ENCODE measurements at places on chromosomes 1 and 21.

DNA sequence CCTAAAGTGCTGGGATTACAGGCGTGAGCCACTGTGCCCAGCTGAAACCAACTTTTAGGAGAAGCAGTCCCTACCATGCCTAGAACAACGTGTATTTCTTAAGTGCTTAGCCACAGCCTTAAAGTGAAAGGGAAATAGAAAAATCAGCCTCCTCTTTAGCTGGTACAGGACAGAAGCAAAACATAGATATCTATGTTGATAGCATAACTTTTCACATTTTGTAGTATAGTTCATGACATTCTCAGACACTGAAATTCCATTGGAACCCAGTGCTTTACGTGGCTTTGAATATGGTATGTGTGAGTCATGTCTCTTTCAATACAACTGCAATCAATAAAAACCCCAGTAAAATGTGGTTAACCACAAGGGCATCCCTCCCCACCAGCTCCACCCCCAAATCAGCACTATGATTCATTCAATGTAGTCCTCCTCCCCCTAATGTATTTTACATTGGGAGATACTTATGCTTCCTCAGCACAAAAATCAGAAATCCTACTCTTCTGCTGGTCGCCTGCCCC is 32.1 kb downstream of the TGFB2 start:
- peak; percentile 89 for DNase-seq

DNA sequence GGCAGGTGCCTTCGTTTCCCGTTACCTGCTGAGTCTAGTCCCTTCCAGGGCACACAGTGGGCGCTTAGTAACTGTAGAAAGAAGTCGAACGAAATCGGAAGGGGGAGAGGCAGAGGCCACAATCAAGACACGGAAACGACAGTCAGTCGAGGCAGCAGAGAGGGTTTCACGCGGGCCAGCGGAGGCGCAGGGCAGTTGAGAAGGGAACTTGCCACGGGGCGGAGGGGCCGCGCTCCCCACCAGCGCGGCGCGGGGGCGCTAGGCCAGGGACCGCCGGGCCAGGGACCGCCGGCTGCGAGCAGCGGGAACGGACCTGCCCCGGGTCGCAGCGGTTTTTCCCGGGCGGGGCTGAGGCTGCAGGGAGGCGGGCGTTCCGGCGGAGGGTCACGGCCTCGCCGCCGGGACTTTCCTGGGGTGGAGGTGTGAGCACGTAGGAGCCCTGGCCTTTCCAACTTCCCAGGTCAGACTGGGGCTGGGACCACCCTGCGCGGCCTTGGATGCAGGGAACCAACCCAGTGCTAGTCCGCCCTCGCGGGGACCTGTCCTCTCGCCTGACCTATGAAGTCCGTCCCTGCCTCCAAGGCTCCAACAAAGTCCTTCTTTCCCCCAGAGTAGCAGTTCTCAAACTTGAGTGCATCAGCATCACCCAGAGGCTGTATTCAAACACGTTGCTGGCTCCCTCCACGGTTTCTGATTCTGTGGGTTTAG is 150.1 kb upstream of the FGGY start:
- DNase-seq: no peak

GRCh38 chr1:1290238-1290731 is 10.0 kb downstream of the SCNN1D start:
- no peak for DNase-seq

- DNase-seq: no peak
These were observed 20.9 kb downstream of the ZBTB40 start for GRCh38 chr1:22472596-22472995.

- no peak for DNase-seq
These were observed 47.0 kb upstream of the DIP2A start for GRCh38 chr21:46411691-46412090.

- DNase-seq: no peak
These were observed 7.8 kb downstream of the ADAMTS4 start for GRCh38 chr1:161190962-161191521.

DNA sequence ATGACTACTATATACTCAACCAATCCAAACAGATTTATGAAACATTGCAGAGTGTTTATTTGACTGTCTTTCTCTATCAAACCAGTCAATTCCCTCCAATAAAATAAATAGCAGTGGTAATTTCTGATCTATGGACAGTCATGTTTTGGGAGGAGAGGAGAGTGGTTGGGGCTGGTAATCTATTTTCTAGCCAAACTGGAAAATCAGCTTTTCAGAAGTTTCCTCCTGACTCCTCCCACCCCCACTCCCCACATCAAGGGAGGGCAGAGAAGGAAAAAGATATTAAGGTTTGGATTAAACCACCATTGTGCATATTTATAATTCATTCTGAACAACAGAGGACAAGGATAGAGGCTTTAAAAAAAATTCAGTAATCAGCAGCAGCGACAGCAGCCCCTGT is 69.4 kb upstream of the SOX13 start:
- DNase-seq: no peak

- DNase-seq: peak; percentile 31
These were observed at the start of gene DCDC2B for GRCh38 chr1:32208891-32209328. TSS of gene DCDC2B (plus strand) at chr1:32209089. CDS start at chr1:32209094, 5 bp downstream.

DNA sequence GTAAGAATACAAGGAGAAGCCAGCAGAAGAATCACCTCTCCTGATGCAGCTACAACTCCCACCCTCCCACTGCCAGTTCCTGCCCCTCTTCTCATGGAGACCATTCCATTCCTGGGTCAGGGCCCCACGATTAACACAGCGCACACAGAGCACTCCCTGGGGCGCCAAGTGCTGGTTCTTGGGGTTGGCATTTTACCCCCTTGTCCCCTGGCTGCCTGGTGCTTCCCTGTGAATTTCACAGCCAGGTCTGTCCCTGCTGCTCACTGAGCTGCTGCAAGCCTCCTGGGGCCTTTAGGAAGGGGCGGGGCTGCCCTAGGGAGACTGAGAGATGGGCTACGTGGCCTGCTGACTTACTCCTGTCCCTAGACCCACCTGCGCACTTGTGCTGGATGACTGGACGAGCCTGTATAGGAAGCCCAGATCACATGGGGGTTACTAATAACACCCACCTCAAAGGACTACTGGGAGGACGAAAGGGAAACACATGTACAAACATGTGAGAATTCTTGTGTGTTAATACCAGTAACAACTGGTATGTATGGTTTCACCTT is 4.8 kb downstream of the ZNF672 start:
- no peak for DNase-seq

GRCh38 chr1:190172651-190173430 is 304.8 kb downstream of the BRINP3 start:
- DNase-seq: no peak

DNA sequence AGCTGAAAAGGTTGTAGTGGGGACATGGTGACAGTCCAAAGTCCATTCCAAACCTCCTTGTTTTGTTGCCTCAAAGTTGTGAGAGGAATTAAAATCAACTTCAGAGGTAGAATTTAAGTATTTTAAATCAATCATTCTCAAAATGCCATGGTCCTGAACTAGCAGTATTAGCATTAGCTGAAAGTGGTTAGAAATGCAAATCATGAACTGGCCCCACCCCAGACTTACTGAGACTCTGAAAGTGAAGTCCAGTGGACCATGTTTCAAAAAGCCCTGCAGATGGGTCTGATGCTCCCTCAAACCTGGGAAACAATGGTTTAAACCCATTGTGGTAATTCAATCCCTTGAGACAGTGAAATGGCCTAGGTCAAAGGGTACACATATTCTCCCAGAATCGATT is 36.2 kb upstream of the KRTAP11-1 start:
- DNase-seq: no peak

- DNase-seq: no peak
These were observed 176.5 kb upstream of the RUNX1 start for GRCh38 chr21:35225573-35225972.

- no peak for DNase-seq
These were observed 2.7 kb downstream of the DENND2D start for GRCh38 chr1:111197598-111198284.

DNA sequence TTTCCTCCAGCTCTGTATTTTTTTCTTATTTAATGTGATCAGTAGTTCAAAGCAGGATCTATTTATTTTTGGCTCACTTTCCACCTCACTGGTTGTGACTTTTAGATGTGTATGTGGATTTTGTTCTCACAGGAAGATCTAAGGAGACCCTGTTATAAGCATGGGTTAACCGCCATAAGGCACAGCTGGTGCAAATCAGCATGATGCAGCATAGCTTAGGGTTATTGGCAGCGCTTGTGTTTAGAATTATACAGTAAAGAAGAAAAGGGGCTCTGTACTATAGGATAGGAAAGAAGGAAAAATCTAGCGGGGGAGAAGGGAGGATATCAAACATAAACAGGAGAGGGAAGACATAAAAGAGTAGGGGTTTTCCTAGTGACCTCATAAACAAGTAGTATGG is 26.9 kb upstream of the RGL1 start:
- DNase-seq: no peak

GRCh38 chr1:27137544-27138075 is 17.3 kb downstream of the SLC9A1 start:
- DNase-seq: no peak

DNA sequence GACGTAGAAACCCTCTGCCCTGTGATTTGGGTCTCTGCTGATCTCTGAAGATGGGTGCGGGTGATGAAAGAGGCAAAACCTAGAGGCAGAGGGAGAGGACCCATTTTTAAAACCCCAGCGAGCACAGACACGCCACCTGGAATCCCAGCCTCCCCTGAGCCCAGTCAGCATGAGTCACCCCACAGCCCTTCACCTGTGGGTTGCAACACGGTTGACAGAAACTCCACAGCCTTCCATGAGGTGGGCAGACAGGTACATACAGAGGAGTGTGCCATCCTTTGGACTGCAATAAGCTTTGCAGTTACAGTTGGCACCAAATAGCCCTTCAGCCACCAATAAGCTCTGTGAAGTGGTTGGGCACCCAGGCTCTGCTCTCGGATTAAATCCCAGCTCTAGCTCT is 2.1 kb upstream of the GRHL3 start:
- no peak for DNase-seq
